ENCODE measurements at places on chromosomes 11 and 22.

- no peak for DNase-seq
These were observed 16.2 kb upstream of the NNMT start for GRCh38 chr11:114279792-114280546.

- DNase-seq: no peak
These were observed 72.0 kb upstream of the IGLL5 start for GRCh38 chr22:22815397-22816170.

- DNase-seq: no peak
These were observed at the start of gene MMP26 for GRCh38 chr11:4704054-4704789. MMP26 (plus strand) TSS chr11:4704784.

DNA sequence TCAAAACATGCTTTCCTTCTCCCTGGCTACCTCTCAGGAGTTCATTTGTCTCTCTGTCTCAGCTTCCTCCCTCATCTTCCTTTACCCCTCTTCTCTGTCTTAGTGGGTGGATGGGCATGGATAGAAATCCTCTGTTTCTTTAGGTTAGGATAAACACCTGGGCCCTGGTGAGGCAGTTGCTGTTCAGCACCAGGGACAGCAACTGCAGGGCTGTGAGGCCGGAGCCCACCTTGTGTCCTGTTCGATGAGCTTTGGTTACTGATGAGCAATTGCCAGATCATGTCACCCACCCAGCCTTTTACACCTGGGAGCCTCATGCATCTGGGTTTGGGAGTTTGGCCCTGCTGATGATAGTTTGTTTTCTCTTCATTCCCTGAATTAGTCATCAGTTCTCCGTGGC is 6.1 kb upstream of the CRYBB3 start:
- no peak for DNase-seq
